ENCODE measurements at places on chromosomes 6 and 20. TPM values are rescaled to one million over a fixed set of nuclear protein-coding genes. Genes with fewer than 3 reads are reported as not detected.

DNA sequence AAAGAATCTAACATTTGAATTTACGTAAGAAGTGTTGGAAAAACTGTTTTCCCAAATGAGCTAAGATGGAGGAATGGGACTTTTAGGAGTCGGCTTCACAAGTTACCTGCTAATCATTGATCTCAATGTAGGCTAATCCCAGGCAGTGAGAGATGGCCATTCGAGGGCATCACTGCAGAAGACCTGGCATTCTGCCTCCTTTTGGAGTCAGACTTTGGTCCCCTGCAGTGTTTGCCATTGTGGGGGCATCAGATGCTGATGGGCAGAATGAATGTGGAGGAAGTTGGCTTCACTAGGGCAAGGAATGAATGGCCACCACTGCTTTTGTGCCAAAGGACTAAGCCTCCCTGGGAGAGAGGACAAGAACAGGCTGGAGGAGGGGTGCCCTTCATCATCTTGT, 55.7 kb upstream of the NKX2-2 start:
- no peak for DNase-seq

GRCh38 chr6:112308476-112308875, 38.7 kb upstream of the RFPL4B start:
- no peak for DNase-seq

GRCh38 chr20:52622081-52622480, 350.1 kb upstream of the TSHZ2 start:
- no peak for DNase-seq

DNA sequence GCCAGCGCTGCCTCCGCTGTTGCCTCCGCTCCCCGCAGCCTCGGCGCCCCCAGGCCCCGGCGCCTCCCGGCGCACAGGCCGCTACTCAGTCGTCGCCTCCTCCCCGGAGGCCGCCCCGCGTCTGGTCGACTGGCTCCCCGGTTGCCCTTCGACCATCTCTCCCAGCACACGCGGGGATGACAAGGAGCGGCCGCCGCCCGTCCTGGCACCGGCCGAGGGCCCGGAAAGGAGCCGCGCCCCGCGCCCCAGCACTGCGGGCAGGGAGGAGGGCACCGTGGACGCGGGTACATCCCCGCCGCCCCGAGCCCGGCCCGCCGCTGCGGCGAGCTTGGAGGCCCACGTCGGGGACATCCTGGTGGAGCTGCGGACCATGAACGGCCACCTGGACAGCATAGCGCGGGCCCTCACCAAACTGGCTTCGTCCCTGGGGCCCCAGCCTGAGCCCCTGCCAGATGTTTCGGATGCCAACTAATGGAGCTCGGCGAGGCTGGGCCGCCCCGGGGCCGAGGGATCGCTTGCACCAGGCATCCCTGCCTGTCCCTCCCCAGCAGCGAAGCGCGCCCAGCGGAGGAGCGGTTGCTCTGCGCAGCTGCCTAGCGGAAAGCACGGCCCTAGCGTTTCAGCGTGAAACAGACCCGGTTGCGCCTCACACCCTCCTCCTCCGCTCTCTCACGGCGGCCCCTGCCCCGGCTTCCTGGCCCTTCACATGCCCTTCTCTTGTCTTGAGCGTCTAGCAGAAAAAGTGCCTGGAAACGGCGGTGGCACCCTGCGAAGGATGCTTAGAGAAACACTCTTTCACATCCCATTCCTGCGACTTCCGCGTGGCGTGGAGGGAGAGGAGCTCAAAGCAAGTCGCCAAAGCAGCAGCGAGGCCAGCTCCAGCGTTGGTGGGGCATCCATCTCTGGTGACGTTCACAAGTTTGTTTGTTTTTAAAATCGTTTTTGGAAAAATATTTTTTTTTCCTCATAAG, 285.8 kb upstream of the SUPT3H start:
- peak; percentile 41 for DNase-seq

SPTLC3 gene
- 2.2 TPM for total RNA-seq

DNA sequence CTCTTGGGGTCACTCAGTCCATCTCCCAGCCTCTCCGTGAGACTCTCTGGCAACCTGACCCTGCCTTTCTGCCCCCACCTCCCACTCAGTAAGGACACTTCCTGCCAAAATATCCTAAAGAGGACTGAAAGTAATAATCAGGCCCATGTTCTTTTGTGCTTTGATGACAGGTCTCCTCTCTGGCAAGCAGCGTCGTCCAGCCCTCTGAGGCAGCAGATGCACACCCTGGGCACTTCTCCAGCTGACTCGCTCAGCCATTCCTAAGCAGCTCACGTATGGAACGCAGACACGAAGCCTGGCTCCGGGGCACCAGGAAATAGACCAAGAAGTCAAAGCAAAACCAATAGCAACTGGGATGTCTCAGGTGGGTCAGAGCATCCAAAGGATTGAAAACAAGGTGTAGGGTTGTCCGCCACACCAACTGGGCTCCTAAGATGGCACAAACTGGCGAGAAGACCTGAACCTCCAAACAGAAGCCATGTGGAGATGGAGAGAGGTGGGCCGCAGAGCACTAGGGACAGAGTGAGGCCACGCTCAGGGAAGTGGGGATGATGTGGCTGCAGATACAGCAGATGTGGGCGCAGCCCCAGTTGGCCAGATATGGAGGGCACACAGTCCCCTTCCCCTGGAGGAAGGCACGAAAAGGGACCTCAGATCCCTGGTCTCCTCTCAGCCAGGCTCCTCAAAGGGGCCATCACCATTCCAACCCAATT, 99.3 kb downstream of the PRND start:
- peak; percentile 76 for DNase-seq

DNA sequence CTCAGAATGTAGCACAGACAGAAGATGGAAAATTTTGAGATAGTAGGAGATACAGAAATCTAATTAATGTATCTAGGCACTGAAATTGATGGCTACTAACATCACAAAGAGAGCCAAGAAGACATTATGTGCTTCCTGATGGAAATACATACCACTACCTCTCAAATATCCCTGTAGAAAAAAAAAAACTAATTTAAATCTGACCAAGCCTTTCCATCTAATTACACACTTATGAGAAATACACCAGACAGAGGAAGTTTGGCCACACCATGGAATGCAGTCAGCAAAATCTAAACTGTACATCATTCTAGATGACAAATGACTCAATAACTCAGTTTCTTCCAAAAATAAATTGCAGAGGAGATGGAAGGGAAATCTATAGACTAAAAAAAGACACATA, 18.9 kb downstream of the VPS52 start:
- no peak for DNase-seq

- no peak for DNase-seq
Observed at GRCh38 chr6:27176096-27176495, 71.4 kb upstream of the PRSS16 start.

GRCh38 chr6:73471686-73472290, 10.3 kb downstream of the MTO1 start:
- no peak for DNase-seq

GRCh38 chr20:49762940-49763766, 49.5 kb upstream of the B4GALT5 start:
- no peak for DNase-seq

- DNase-seq, result no peak
Observed at GRCh38 chr6:157481865-157482249, 100.9 kb downstream of the ZDHHC14 start.

All from cardiac muscle cell (in vitro differentiated cells and primary cell).